Activated T-cell treated with anti-CD3 and anti-CD28 coated beads for 48 hours (primary cell): ENCODE measurements at places on chromosomes 16 and 17.

- no peak for DNase-seq
Measured at GRCh38 chr16:14301169-14302030, 230.3 kb downstream of the MRTFB start.

DNA sequence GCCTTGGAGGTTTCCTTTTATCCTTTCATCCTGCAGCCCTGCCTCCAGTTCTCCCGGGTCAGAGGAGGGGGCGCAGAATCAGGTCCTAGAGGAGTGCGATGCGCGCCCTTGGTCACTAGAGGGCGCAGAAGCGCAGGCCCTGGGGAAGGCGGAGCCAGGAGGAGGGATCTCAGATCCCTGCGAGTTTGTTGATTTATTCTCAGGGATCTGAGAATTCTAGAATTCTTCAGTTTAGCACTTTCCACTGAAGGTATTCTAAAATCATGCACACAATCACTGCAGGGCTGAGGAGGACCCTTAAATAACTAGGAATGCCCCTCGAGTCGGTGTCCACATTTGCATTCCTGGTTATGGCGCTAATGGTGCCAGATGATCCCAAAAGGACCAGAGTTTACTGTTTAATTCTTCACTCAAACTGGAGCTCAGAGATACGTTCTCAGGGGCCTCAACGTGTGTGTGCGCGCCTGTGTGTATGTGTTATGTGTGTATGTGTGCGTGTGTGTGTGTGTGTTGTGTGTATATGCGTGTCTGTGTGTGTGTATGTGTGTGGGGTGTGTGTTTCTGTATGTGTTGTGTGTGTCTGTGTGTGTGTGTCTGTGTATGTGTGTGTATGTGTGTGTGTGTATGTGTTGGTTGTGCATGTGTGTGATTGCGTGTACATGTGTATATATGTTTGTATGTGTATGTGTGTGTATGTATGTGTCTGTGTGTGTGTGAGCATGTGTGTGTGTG is 6.9 kb upstream of the ELAC2 start:
- peak; percentile 64 for DNase-seq

DNA sequence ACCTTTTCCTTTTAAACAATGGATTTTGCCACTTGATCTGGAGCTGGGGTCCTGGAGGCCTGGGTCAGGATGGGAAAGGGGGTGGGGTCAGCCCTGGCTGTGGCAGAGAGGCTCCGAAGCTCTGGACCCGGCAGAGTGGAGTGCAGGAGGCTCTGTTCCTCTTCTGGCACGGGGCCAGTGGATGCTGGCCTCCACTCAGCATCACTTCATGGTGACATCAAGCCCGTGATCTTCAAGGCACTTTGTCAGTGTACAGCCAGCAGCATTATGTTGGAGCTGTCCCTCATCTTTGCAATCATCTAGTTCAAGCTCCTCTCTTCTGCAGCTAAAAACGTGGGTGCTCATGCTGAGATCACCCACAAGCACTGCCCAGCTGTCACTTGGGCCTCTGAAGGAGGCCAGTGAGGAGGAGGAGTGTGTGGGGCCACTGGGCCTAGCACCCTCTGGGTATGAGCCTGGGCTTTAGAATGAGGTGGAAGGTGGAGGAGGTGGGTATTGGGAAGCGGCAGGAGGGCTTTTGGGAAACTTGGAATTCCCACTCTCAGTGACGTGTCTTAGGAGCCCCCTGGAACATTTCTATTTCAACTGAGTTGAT is 45.9 kb upstream of the MGAT5B start:
- no peak for DNase-seq

DNA sequence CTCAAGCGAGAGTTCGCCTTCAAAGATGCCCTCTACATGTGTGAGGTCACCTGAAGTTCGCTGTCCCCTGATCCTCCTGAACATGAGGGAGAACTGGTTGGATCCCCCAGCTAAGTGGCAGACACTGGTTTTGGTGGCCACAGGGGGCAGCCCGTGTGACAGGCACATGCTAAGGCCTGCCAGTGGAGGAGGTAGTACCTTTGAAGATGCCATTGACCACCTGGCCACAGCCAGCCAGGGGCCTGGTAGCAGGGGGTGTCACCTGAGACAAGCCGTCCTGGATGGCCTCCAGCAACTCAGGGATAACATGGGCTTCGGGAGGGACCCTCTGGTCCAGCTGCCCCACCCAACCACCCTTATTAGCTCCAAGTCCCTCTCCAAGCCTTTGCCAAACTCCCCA is 7.3 kb upstream of the ALDH3A1 start:
- DNase-seq = no peak

- DNase-seq = no peak
Measured at GRCh38 chr16:52441886-52442285, 105.1 kb downstream of the TOX3 start.
